ENCODE measurements at places on chromosomes 3 and 15. TPM values are rescaled to one million over a fixed set of nuclear protein-coding genes. Genes with fewer than 3 reads are reported as not detected.

The USP50 gene
- total RNA-seq, result not detected

DNA sequence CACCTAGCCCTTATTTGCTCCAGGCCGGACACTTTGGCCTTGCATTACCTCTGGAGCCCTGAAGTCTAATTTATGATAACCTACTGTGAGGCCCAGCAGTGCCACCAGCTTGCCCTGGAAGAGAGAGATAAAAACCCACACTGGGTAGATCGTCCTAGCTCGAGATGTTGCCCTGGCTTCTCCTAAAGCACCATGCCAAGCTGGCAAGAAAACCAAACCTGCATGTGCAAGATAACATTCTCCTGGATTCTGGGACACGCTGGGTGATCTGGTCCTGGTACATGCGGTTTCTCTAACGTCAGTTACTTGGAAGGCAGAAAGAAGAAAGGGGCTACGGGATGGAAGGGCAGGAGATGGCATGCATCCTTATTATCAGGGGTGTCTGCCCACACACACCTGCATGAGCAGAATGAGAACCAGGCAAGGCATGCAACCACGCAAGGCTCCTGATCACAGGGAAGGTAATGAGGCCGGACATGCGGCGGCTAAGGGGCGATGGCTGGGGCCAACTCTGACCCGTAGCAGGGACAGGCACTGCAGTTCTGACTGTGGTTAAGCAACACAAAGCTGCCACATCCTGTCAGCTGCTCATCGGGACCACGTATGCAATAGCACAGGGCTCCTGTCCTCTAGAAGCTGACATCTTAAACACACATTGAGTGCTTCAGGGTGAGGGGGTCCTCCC lies 73.0 kb downstream of the OXNAD1 start:
- peaks cover 13% of the 10 kb centered on the region for H3K36me3 ChIP-seq
- DNase-seq, result peak; percentile 55
- peak overlapping the region; percentile 55 for H3K27ac ChIP-seq
- H3K4me3 ChIP-seq, result no peak overlapping the region

DNA sequence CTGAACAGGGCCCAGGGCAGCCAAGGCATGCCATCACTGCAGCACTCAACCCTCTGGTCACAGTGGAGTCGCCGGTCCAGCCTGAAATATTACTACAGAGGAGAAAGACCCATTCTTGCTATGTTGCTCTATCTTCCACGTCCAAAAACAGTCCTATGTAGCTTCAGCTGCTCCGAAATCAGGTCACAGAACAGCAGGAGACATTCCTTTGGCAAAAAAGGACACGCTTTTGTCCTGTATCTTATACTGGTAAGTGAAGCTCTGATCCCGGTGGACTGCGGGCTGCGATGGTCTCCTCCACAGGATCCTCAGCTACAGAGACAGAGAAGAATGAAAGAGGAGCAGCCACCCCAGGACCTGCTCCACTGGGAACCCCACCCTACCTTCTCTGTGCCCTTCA lies 17.6 kb downstream of the ELP6 start:
- H3K27me3 ChIP-seq, result no peaks in the 10 kb centered on the region
- no peak for DNase-seq
- H3K36me3 ChIP-seq, result peaks cover 64% of the 10 kb centered on the region
- H3K4me3 ChIP-seq, result no peak overlapping the region
- no peaks in the 10 kb centered on the region for H3K4me1 ChIP-seq

DNA sequence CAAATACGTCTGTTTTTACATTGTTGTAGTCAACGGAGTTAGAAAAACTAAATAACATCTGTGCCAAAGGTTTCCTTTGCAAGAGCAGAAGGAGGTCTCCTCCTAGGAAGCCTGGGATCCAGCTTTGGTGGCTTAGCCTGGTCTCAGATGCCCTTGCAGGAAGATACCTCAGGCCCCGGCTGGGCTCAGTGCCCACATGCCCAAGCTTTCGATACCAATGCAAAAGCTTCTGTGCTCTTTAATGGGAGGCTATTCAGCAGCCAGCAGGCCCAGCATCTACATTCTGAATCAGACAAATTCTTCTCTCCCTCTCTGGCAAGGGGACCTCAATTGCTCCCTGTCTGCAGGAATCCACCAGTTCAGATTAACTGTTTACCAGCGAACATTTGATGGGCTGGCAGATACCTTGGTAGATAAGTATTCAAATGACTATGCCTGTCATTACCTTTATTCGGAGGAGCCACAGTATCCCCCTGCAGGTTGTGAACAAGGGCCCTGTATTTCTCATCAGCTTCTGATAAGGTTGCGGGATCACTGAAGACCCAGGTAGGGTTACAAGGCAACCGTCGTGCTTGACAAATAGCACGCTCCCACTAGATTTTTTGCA lies 180.1 kb upstream of the KBTBD8 start:
- no peaks in the 10 kb centered on the region for H3K36me3 ChIP-seq
- H3K27ac ChIP-seq, result no peak overlapping the region
- H3K4me1 ChIP-seq, result peaks cover 13% of the 10 kb centered on the region
- H3K27me3 ChIP-seq, result no peaks in the 10 kb centered on the region
- no peak overlapping the region for H3K4me3 ChIP-seq

DNA sequence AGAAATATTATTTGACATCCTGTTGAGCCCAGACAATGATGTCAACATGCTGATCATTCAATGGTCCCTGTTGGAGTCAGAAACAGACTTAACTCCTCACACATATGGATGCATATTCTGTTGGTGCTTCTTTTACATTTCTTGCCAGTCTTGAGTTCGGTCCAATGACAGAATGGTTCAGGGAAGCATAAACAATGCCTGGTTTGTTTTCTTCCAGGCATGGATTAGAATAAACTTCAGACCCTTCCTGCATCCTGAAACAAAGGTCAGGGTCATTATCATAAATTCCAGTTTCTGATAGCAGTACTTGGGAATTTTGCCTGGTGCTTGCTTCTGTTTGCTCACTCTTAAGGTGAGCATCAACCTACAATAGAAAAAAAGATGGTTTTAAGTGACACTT lies 33.3 kb downstream of the BTLA start:
- H3K4me1 ChIP-seq, result peaks cover 17% of the 10 kb centered on the region
- no peak overlapping the region for H3K27ac ChIP-seq
- H3K4me3 ChIP-seq, result no peak overlapping the region
- no peaks in the 10 kb centered on the region for H3K36me3 ChIP-seq
